Stimulated activated CD4-positive, alpha-beta T cell treated with anti-CD3 and anti-CD28 coated beads, TNF-alpha, amount 100 ng/mL, for 48 hours (primary cell): ENCODE measurements at places on chromosomes 1 and 21.

DNA sequence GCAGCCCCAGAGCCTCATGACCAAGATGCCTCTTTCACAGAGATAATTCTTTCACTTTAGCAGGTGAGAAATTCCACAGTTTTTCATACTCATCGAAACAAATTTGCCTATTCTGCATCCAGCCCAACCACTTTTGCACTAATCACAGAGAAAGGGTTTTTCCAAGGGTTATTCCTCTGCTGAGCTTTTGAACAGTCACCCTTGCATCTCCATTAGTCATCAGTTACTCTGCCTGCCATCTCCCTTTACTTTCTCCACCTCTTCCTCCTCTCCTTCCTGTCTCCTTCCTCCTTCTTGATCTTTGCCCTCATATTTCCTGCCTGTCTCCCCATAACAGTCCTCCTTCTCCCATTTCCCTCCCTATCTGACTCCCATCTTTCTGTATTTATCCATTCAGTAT is 43.9 kb downstream of the FH start:
- no peak for DNase-seq

- DNase-seq: no peak
These were observed 40.9 kb downstream of the PDPN start for GRCh38 chr1:13624526-13624925.

- no peak for DNase-seq
These were observed 30.7 kb upstream of the KIAA1614 start for GRCh38 chr1:180881806-180882509.

DNA sequence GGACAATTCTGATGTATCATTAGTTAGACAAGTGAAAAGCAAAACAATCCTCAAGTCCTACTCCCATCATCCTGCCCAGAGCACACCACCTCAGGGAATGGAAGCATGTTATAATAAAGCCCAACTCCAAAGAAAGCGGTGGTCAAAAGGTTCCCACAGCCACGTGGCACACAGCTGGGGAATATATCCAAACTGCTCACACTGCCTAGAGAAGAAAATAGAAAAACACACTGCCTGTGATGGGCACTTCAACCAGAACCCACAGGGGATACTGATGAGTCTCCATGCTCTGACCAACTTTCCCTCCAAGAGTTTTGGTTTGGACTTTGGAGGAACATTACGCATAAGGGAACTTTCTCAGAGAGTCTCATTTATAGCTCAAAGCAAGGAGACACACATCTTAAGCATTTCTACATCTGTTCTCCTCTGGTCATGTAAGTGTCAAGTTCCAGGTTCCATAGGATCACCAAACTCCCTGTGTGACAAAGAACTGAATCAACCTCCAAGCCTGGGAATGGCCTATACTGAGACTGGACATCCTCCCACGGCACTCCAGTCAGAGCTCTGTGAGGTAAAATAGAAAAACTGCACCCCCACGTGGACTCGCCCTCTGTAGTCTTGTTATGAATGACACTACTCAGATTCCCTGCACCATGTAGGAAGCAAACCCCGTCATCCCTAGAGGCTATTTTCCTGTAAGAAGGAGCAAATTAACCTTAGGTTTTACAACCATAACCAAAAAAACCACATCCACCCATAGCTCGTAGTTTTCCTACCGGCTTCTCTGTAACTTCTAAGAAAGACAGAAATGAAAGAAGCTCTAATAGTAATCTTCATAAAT is 12.2 kb downstream of the DSTYK start:
- DNase-seq: peak; percentile 29

- no peak for DNase-seq
These were observed 13.8 kb downstream of the PIP5K1A start for GRCh38 chr1:151211972-151212705.

GRCh38 chr1:110393286-110393685 is 2.5 kb upstream of the SLC16A4 start:
- DNase-seq: no peak

GRCh38 chr1:24191860-24192259 is 4.8 kb upstream of the IFNLR1 start:
- DNase-seq: peak; percentile 23

GRCh38 chr1:209484429-209484828 is 99.1 kb upstream of the CAMK1G start:
- no peak for DNase-seq

DNA sequence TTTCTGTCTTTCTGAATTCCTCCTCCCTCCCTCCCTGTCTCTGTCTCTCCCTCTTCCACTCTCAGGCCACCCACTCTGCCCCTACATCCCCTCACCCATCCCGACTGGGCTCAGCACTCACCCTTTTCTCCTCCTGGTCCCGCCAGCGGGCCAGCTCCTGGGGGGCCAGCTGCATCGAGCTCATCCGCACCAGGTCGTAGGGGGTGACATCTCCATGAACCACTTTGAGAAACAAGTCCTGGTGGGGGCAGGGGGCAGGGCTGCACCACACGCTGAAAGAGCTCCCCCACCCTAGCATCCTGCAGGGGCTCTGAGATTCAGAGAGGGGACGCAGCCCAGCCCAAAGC is 17.8 kb downstream of the SPOCD1 start:
- DNase-seq: no peak

DNA sequence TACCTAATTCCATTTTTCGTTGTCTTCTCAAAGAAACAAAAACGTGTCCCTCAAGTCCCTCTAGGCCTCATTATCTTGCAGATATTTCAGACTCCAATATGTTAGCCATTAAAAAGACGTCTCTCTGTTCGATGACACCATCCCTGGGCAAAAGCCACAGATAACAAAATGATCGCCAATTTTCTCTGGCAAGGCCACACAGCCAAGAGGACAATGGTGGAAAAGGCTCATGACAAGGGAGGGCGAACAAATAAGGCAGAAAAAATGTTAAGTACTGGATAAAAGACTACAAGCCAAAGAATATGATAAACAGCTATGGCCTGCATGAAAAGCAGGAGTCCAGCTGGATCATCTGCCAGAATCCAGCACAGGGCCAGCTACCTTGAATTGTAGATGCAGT is 82.9 kb downstream of the TBX15 start:
- no peak for DNase-seq

DNA sequence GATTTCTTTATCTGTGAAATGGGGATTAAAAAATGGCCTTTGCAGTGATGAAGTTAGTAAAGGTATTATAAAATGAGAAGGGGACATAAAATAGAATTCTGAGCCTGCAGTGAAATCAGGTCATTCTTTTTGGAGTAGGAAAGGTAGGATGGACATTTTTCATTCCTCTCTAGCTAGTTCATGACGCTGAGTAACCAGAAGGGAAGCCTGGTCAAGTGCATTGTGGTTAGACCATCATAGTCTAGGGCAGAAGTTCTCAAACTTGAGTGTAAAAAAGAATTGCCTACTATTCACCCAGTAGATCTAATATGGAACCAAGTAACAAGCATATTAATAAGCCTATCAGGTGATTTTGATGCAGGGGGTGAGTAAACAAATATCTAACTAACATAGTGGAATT is 50.8 kb downstream of the TGFB2 start:
- DNase-seq: no peak

DNA sequence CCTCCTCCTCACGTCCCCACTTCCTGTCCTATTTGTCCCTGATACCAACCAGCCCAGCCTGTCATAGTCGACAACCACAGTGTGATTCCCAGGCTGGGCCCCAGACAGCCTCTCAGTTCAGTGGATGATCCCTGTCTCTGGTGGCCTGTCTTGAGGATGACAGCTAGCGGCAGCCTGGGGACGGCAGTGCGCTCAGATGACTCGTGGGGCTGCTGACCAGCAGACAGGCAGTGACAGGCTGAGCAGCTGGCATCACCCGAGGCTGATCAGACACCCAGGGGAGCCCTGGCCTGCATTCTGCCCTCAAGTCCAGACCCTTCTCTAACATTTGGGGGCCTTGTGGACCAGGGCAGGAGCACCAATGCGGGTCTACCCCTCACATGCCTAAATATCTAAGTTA is 21.0 kb downstream of the NKAIN1 start:
- no peak for DNase-seq

GRCh38 chr1:25544243-25544764 is 898 bp downstream of the LDLRAP1 start:
- no peak for DNase-seq

GRCh38 chr1:246155923-246156322 is 351.2 kb downstream of the SMYD3 start:
- DNase-seq: no peak
